Suppressor macrophage treated with lipopolysaccharide for 1 hour (primary cell): ENCODE measurements at places on chromosomes 11 and 22.

- no peak for DNase-seq
Measured at GRCh38 chr11:20912065-20912821, 242.9 kb downstream of the NELL1 start.

- DNase-seq, result no peak
Measured at GRCh38 chr11:120509346-120510053, 2.0 kb upstream of the GRIK4 start.

- DNase-seq, result no peak
Measured at GRCh38 chr22:23179381-23180299, 669 bp upstream of the BCR start.

DNA sequence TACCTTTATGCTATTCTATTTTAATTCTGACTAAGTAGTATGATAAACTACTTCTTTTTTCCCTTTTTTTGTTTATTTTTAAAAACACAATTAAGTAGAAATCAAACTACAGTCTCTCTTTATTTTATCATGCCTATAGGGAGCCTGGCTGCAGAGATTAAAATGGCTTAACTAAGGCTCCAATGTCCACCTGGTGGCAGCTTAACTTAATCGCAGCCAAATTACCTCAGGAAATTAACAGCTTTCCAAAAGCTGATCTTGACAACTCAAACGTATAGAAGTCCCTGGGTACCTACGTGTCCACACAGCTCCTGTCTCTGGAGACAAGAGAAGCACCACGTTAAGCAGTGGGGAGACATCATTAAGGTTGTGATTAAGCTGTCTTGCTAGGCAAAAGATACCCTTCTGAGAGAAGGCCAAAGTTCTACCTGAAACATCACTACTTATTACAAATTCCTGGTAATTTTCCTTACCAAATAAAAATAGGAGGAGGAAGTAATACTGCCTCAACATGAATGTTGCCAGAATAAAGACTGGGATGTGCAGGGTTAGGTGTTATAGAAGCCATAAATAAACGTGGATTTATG is 63.2 kb upstream of the SNX19 start:
- DNase-seq, result peak; percentile 24

- peak; percentile 57 for DNase-seq
Measured at GRCh38 chr11:65152122-65152521, 17.8 kb upstream of the SYVN1 start.

DNA sequence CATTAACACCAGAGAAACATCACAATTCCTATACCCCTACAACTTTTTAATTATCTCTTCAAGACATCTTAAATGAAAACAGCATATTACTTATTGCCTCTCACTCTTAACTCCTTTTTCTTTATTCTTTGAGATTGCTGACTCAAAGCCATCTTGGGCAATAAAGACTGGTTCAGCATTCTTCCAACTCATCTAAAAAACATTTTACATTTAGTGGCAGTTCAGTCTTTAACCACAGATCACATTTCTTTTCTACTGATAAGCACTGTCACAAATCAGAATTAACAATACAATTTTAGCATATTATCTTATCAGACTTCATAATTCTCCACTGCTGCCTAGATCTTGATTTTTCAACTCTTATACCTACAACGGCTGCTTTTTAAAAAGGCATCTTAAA is 34.0 kb downstream of the SIK3 start:
- peak; percentile 43 for DNase-seq

GRCh38 chr11:64457416-64458010 is 98.6 kb downstream of the RPS6KA4 start:
- DNase-seq, result no peak

DNA sequence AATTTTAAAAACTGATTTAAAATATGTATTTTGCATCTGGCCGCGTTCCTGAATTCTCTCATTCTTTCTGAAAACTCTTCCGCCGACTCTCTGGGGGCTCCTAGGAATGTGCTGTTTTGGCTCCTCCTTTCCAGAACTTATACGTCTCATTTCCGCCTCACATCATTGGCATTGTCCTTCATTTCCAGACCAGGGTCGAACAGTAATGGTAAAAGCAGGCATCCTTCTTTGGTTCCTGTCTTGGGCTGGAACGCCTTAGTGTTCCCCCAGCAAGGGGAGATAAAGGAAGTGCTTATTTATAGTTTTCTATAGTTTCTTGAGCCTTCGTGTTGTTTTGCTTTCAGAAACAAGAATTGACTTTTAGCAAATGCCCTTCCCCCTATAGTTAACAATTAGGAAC is 10.9 kb upstream of the TNNT3 start:
- DNase-seq, result no peak

DNA sequence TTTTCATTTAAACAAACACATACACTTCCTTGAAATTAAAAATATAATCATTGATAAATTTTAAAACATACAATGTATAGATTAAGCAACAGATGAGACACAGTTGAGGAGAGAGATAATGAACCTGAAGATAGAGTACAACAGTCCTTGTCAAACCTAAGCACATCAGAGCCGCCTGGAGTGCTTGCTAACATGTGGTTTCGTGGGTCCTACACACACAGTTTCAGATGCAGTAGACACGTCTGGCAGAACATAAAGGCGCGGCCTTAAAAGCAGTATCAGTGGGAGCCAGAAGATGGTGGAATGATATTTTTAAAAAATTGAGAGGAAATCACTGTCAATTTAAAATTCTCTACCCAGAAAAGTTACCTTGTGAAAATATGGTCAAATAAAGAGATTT is 134.4 kb downstream of the MPPED1 start:
- DNase-seq, result no peak

DNA sequence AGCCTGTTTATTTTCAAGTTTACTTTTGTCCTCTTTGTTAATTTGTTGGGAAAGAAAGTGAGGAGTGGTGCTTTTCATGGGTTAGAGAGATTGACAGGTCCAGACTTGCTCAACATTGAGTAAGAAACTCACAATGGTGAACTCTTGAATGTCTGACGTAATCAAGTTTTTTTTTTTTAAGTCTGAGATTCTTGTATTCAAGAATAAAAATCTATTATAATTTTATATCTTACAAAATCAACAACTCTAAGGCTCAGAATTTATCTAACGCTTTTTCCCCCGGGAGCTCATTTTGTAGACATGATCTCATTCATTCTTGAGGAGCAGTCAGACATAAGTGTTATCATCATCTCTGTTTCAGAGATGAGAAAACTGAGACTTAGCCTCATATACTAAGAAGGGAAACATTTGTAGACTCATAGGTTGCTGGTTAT is 39.1 kb upstream of the SPTBN2 start:
- DNase-seq, result no peak

GRCh38 chr11:3613998-3614741 is 27.6 kb downstream of the ART5 start:
- peak; percentile 58 for DNase-seq

GRCh38 chr11:110479108-110480101 is 49.7 kb downstream of the FDX1 start:
- DNase-seq, result peak; percentile 55

DNA sequence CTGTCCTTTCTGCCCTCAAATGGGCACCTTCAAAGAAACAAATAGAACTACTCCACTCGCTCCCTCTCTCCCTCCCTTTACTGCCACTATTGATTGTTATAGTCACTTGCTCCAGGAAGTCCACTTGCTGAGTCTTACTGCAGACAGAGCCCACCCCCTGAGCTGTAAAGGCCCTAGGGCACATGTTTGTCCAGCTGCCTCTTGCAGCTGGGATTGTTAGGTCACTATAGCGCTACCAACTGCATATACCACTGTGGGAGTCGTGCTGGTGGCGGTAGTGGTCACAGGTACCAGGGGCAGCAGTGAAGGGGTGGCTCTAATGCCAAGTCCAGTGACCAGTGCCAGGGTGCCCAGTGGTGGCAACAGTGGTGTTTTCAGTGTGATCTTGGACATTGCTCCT is 4.4 kb upstream of the SREBF2 start:
- DNase-seq, result no peak

DNA sequence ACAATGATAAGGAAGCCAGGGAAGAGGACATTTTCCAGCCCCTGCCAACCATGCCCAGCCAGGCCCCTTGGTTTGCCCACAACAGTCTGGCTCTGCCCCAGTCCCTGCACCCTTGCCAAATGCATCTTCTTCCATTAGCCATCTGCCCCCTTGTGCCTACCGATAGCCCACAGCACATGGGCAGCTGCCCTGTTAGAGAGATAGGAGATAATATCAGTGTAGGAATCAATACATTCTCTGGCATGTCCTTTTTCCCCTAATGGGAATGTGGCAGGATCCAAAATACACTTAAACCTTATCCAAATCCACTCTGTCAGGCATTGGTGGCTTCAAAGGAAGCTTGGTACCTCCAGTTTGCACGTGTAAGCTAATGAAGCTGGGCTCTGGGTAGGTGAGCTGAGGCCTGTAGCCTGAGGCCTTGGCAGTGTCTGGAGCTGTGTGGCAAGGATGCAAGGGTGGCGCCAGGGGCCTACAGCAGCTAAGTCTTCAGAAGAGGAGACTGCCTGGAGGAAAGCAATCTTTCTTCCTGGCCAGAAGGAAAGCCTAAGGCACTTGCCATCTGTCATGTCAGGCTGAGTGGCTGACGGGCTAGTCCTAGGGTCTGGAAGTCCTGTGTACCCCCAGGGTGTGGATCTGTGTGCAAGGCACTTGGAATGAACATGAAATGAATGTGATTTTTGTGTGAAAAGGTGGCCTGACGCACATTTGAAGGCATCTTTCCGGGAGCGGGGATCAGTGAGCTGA is 164.2 kb upstream of the TBCEL start:
- DNase-seq, result no peak

DNA sequence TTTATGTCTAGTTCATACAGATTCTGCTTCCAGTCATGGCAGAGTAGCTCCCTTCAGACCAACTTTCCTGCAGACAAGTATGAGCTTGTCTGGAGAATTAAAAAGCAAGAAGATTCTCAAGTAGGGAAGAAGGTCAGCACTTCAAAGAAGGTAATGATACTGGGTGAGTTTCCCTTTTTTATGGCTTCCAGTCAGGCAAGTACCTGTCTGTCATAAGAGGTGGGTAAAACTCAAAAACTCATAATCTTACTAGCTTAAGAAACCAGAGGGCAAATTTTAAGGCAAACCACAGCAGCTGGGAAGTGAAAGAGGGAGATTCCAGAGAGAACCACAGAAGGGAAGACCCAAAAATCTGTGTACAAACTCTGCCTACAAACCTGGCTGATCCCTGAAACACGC is 54.2 kb downstream of the DENND5A start:
- peak; percentile 29 for DNase-seq

GRCh38 chr11:103370076-103370475 is 260.9 kb downstream of the DYNC2H1 start:
- DNase-seq, result no peak

- peak; percentile 84 for DNase-seq
Measured at GRCh38 chr11:33959855-33960400, 68.1 kb upstream of the LMO2 start.

- no peak for DNase-seq
Measured at GRCh38 chr11:45156741-45157140, 10.3 kb downstream of the PRDM11 start.

DNA sequence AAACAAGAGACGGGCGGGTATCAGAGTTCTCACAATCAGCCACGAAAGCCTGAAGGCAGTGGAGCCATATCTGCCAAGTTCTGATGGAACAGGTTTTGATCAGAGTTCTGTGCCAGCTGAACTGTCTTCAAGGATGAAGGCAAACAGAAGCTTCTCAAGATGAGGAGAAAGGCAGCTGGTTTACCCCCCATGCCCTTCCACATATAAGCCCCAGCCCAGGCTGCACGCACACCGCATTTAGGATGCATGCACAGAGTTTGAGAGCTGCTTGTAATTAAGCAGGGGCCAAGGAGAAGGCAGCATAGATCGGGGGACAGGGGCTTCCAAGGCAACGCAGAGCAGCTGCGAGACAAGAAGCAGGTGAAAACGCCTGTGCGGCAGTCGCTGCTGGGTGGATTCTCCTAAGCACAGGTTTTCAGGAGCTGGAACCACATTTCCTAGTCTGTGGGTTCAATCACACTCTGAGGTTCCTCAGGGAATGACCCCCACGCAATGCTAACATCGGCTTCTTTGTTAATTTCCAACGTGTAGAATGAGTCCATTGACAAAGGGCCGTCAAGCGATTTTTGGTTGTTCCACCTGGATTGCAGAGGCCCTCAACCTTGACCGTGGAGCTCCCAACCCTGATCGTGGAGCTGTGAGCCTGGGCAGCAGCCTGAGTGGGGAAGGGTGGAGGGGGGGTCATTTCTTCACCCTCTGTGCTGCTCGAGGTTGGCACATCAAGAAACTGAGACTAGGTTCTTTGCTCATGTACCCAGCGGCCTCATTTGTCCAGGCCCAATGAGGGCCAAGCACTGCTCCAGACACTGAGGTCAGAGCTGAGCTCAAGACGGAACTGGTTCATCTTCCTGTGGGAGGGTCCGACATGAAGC is 81.7 kb upstream of the SHISAL1 start:
- no peak for DNase-seq

- no peak for DNase-seq
Measured at GRCh38 chr11:126573325-126573978, 218.0 kb downstream of the ST3GAL4 start.

GRCh38 chr11:20160425-20161229 is at the start of gene DBX1:
DBX1 (minus strand) TSS chr11:20160475; CDS start chr11:20160324, 151 bp downstream.
- no peak for DNase-seq
